Activated T-cell treated with anti-CD3 and anti-CD28 coated beads for 1 hour (primary cell): ENCODE measurements at places on chromosomes 12 and 14.

DNA sequence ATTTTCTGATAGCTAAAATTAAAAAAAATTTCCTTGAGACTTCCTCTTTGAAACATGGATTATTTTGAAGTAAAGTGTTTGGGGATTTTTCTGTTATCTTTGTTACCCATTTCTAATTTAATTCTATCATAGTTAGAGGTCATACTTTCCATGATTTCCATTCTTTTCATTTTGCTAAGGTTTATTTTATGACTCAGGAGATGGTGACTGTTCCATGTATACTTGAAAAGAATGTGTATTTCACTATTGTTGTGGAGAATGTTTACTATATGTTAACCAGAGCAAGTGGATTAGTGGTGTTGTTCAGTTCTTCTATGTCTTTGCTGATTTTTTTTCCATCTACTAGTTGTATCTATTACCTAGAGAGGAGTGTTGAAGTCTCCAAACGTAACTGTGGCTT lies 250.5 kb upstream of the PELI2 start:
- DNase-seq: no peak

- no peak for DNase-seq
Measured at GRCh38 chr12:2890001-2890387, 697 bp upstream of the TULP3 start.

DNA sequence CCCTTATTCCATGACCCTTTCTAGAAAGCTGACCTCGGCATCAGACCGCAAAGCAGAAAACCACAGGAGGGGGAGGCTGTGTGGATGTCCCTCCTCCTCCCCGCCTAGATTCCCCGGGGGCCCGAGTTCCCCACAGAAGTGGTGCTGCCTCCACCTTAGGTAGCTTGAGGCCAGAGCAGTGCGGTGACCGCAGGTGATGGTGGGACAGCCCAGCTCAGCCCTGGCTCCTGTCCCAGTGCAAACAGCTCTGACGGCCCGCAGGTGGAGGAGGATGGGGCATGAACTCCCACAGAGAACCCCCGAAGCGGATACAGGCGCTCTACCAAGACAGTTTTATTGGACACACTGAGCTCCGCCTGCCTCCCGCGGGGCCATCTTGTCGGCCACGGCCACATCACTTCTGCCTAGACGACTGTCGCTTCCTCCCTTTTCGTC lies 19.5 kb downstream of the ARL6IP4 start:
- no peak for DNase-seq

GRCh38 chr12:77965790-77966189 lies 135.1 kb downstream of the NAV3 start:
- no peak for DNase-seq

GRCh38 chr12:49093792-49094159 lies 825 bp downstream of the DHH start:
- no peak for DNase-seq

- DNase-seq: no peak
Measured at GRCh38 chr12:122908915-122909314, 13.0 kb upstream of the VPS37B start.

DNA sequence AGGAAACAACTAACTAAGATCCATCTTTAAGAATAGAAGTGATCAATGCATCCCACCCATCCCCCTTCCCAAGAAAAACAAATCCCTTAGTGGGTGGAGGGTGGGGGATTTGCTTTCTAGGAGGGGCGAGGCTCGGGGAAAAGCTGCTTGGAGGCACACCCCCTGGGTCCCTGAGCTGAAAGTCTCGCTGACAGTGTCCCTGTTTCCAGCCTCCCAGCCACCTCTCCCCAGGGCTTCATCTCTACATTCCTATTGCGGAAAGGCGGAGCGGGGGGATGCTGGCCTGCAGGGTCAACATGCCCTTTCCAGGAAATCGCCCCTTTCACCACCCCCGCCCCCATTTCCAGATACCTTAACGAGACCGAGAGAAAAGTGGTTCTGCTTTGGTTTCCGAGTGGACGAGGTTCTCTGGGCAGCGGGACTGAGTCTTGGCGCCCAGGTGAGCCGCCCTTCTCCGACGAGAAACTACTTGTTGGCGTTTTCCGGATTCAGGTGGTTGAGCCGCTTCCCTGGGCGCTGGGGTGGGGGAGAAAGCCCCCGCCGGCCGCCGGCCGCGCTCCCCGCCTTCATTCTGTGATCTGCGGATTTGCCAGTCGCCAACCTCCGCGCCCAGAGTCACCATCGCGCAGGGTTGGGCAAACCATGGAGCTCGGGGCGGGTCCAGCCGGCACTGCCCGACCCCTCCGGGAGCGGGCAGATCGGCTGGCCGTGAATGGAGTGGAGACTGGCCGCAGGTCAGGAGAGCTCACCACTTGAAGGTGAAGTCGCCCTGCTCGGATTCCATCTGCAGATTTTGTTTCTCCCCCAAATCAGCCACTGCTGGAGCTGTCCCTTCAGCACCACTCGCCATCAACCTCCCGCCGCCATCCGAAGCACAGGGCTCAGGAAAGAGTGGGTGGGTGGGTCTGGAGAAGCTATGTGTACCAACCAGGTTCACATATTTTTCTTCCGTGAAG lies 505 bp downstream of the KCNC2 start:
- DNase-seq: no peak

DNA sequence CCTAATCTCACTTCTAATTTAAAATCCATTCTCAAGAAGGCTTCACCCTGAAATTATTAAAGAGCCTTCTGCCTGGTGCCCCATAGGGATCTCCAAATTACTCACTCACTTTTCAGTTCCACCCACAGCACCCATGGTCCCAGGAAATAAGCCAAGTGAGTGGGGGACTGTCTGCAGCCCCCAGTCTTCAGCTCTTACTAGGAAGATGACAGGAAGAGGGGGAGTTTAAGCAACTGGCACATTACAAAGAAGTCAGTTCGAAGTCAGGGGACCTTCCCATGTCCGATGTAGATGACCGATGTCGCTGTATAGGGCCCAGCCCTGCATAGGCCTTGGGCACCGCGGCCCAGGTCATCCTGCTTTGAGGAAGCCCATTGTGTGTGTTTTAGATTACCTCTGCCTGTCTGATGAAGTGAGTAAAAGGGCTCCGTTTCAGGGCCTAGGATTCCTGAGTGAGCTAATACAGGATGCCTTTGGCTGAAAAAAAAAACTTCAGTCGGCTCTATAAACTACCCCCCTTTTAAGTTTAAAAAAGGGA lies 1.9 kb downstream of the ACTN1 start:
- no peak for DNase-seq

GRCh38 chr12:42482041-42482747 lies 107.4 kb downstream of the PRICKLE1 start:
- DNase-seq: no peak

DNA sequence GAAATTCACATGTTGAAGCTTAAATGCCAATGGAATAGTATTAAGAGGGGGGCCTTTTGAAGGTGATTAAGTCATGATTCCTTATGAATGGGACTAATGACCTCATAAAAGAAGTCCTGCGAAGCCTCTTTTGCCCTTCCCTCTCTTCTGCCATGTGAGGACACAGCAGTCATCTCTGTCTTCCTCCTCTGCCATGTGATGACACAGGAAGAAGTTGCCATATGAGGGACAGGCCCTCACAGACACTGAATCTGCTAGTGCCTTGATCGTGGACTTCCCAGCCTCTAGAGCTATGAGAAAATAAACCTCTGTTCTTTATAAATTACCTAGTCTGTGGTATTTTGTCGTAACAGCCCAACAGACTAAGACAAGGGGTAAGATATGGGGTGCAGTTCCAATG lies 100.7 kb downstream of the VCPKMT start:
- DNase-seq: no peak

GRCh38 chr14:77310026-77310425 lies 10.7 kb downstream of the POMT2 start:
- no peak for DNase-seq

DNA sequence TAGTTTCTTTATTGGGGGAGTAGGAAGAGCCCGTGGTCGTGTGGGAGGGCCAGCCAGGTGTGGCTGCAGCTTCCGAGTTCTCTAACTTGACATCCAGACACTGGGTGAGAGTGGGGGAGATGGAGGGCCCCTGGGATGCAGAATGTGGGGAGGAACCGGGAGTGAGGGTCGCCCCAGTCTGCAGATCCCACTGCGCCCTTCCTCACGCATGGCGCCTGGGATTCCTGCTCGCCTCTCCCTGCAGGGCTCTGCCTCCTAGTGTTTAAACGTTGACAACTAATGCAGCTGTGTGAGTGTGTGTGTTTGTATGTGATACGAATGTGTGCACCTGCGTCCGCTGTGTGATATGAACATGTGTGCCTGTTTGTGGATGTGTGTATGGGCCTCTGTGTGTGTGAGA lies 34.6 kb downstream of the FZD10 start:
- DNase-seq: no peak

GRCh38 chr12:45431126-45431525 lies 215.2 kb downstream of the ANO6 start:
- no peak for DNase-seq

DNA sequence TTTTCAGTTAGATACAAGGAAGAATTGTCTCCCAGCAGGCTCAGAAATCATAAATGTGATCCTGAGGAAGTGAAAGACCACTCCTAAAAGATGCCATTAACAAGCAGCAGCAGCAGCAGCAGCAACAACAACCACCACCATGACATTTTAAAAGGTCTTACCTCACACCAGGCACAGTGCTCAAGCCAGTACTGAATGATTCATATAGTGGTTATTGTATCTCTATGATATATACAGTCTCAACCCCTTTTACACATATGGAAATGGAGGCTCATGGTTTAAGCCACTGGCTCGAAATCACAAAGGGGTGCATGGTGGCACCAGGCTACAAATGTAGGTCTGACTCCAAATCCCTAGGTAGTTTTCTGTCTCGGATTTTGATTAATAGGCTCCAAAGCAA lies 126.9 kb downstream of the KTN1 start:
- DNase-seq: no peak
